Activated gamma-delta T cell treated with Interleukin-2 at 50 U/mL for 16 hours (primary cell): ENCODE measurements at places on chromosomes 6 and 20.
A peak's percentile ranks its signal among the peaks of the same experiment; 100 is the strongest.

DNA sequence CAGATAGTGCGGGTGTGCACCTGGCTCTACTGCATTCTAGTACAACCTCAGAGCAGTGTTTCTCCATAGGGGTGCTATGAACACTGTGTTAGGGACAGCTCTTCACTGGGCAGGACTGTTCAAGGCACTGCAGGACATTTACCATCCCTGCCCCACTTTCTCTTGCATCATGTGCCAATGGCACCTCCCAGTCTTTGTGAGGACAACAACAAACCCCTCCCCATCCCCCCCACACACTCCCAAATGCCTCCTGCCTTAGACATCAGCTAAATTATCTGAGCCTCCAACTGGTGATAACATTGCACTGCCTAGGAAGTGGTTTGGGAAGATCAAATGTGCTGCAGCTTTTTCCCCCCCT is 98.9 kb downstream of the FYN start:
- no peak for DNase-seq

- DNase-seq, result no peak
Measured at GRCh38 chr20:43558412-43559146, at the start of gene SGK2. SGK2 (plus strand) TSS chr20:43559027; CDS start chr20:43566496, 7,469 bp downstream.

DNA sequence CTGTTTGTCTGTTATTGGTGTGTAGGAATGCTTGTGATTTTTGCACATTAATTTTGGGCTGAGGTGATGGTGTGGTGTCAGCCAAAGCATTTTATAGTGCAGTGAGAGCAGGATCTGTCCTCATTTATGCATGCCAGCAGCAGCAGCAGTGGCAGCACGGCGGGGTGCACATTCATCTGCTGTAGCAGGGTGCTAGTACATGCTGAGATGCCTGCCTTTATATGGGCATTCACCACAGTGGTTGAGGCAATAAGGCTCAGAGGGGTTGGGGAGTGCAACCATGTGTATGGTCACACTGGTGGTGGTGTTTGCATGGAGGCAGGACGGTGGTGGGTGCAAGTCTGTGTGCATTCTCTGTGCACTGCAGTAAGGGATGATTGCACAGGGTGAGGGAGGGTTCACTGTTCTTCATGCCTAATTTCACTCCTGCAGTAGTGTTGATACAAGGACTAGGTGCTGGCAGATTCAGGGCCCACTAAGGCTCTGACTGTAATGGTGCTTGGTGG is 129.3 kb upstream of the SYNCRIP start:
- DNase-seq, result no peak

GRCh38 chr6:37967651-37968050 is 148.1 kb downstream of the ZFAND3 start:
- no peak for DNase-seq

- DNase-seq, result no peak
Measured at GRCh38 chr6:137233911-137234863, 15.0 kb upstream of the IFNGR1 start.

DNA sequence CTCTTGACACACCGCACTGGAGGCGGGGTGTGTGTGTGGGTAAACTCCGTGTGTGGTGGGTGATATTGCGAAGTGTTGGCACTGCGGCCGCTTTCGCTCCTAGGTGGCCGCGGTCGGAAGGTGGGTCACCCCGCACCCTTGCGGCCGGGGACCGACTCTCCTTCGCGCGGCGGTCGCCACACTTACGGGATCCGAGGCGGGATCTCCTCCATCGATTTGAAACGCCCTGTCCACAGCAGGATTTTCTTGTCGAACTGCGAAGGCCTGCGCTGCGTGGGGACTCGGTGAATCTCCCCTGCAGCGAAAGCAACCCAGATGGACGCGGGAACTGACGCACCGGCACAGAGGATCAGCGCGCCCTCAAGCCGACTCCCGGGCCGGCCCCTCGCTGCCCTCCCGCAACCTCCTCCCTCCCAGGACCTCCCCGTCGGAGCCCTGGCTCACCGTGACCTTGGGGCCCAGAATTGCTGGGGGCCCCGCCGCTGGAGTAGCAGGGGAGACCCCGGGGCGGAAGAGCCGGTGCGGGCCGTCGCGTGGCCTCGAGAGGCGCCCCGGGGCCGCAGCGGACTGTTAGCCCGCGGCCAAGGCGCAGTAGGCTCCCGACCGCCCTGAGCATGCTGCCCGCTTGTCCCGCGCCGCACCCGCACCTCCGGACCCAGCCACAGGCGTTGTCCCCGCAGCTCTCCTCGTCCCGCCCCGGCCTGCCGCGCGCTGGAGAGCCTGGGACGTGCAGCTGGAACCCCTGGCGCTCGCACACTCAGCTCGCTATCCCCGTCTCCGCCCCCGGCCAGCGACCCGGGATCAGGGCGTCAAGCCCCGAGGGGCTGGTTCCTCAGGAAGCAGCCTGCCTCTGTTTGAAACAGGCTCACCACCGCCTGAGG is at the start of gene FAM162B:
FAM162B (minus strand) TSS at position 759 of the 881 bp plus-strand sequence; CDS start at position 616, 143 bp downstream.
- DNase-seq, result no peak

GRCh38 chr6:125558907-125559306 is 190.5 kb upstream of the HEY2 start:
- no peak for DNase-seq

- peak; percentile 59 for DNase-seq
Measured at GRCh38 chr6:42007286-42008137, 42.8 kb upstream of the TAF8 start.

- no peak for DNase-seq
Measured at GRCh38 chr20:46648903-46649649, 2.2 kb downstream of the SLC13A3 start.

DNA sequence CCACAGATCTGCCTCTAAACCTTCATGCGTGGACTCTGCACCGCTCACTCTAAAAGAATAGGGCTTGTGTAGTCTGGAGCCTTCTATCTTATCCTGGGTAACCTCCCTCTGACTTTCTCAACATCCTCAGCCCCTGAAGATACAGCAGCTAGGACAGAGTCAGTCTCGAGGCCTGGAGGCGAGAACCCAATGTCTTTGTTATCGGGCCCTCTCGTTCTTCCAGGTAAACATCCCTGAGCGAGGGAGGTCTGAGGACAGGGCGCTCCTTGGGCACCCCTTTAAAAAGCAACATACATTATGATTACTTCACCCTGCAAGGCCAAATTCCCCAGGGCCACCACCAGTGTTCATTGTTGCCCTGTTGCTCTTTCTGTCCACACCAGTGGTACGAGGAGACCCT is 110.8 kb upstream of the PRND start:
- no peak for DNase-seq

GRCh38 chr6:4728926-4729325 is 47.3 kb upstream of the CDYL start:
- no peak for DNase-seq

GRCh38 chr6:79869184-79869583 is 78.2 kb downstream of the ELOVL4 start:
- DNase-seq, result no peak

GRCh38 chr6:92109256-92109655 is 1310.1 kb downstream of the EPHA7 start:
- no peak for DNase-seq

DNA sequence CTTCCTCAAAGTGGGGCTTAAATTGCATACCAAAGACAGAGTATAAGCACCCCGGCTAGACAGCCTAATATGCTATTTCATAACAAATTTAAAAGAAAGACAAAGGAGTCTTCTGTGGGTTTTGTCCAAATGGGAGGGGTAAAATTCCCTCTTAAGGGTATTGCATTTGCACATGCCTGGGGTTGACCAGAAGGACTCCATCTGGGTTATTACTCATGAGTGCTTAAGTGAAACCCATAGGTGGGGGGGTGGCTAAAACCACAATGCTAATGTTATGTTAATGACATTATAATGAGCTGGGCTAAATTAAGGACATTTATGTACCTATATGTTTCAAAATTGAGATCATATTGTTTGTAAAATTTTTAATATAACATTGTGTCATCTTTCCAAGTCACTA is 15.0 kb downstream of the IMPG1 start:
- no peak for DNase-seq

DNA sequence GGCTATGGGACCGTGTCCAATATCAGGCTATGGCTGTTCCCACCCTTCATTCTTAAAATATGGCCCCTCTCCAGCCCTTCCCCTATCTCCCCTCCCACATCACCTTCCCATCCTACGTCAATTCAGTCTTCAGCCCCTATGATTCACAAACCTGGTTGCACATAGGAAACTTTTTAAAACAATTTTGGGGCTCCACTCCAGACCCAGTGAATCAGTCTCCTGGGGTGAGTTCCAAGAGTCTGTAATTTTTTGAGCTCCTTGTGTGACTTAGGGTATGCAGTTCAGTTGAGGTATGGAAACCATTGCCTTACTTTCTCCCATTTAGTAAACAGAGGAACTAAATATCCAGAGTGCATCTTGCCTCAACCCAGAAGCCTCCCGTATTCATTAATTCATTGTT is 5.5 kb downstream of the HNF4A start:
- DNase-seq, result no peak

GRCh38 chr6:85419046-85419759 is 30.7 kb upstream of the NT5E start:
- no peak for DNase-seq

DNA sequence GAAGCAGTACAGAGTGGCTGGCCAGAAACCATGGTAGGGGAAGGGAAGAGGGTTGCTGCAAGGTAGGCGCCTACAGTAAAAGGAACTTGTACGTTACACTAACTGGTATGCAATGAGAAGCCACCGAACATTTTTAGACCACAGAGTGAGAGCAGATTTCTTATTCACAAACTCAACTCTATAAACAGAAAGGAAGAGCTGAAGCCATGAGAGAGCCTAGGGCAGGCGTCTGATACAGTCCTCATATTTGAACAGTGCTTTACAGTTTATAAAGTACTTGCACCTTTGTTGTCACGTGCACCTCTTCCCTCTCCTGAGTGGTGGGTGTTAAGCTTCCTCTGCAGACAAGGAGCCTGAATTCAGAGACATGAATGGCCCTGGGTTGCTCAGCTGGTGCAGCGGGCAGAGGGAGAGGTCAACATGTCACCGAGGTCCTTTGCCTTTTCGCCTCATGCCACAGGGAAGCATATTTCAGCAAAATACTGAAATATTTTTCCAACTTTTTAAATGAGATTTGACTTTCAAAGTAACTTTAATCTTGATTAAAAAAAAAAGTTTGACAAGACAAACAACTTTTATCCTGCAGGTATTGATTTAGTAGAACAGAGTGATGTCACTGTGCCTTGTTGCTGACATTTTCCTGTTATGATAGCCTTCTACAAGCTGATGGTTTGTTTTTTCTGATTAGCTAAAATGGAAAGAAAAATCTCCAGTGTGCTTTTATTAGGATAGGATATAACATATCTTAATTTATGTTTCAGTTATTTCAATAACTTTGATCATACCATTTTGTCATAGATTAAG is 23.8 kb downstream of the UST start:
- no peak for DNase-seq

GRCh38 chr6:114649298-114649697 is 306.5 kb upstream of the HS3ST5 start:
- no peak for DNase-seq

DNA sequence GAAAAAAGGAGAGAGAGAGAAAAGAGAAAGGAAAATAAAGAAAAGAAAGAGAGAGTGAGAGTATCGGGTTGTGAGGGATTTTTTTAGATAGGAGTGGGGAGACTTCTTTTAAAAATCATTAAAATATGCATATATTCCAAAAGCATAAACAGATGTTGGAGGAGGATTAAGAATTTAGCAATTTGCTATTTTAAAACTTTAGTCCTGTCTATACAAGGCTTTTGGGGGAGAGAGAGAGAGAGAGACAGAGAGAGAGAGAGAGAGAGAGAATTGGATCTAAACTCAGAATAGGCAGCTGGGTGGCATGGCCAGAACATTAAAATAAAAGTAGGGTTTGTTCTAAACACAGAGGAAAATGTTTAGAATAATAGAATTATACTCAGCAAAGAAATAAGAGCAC is 72.1 kb downstream of the SOD2 start:
- no peak for DNase-seq
